ENCODE measurements at places on chromosomes 16 and 17.

DNA sequence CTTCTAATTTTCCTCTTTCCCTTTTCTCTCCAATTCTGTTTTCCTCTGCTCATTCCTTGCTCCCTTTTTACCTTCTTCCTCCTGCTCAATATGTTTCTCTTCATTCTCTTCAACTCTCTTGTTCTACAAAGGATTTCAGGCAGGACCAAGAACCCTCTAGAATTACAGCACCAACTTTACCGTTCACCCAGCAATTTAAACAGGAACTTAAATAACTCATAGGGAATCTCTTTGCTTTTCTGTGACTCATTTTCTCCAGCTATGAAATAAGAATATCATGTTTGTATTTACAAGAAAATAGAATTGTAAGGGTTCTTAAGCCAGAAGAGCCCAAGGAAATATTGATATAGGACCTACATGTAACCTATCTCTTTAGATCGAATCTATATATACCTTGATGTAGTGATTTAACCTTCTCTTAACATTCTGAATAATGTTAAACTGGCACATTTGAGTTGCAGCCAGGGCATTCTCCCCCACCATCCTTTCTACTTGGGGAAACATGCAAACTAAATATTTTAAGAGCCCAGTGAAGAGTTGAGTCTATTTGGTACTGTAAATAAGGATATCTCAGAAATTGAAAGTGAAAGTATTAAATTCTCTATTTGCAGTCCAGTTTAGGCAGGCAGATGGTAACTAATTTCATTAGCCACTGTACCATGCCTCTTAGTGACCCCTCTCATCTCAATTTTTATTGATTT is 137.0 kb downstream of the ANKFN1 start:
- DNase-seq = no peak

DNA sequence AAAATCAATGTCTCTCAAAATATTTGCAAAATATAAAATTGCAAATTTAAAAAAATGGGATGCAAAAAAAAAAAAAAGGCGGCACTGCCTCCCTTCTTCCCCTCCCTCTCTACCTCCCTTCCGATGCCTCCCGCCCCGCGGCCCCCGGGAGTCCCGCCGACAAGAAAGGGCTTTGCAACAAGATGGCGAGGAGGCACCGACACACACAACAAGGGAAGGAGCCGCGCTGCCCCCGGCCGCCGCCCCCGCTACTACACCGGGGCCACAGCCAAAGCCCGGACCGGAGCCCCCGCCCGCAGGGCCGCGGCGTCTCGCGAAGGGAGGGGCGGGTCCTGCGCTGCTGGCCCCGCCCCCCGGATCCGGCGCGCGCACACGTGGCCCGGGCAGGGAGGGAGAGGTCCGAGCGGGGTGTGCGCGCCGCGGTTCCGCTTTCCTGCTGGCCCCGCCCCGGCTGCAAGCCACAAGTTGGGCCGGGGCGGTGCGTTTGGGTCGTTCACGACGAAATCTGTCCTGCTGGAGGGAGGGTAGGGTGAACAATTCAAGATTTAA is at the start of gene MNT:
Gene MNT (minus strand): TSS at position 184 of the 549 bp plus-strand sequence. CDS start 348 bp downstream, outside the sequence.
- peak; percentile 95 for DNase-seq

GRCh38 chr16:57760357-57761160 is 25.0 kb downstream of the KATNB1 start:
- DNase-seq = no peak

DNA sequence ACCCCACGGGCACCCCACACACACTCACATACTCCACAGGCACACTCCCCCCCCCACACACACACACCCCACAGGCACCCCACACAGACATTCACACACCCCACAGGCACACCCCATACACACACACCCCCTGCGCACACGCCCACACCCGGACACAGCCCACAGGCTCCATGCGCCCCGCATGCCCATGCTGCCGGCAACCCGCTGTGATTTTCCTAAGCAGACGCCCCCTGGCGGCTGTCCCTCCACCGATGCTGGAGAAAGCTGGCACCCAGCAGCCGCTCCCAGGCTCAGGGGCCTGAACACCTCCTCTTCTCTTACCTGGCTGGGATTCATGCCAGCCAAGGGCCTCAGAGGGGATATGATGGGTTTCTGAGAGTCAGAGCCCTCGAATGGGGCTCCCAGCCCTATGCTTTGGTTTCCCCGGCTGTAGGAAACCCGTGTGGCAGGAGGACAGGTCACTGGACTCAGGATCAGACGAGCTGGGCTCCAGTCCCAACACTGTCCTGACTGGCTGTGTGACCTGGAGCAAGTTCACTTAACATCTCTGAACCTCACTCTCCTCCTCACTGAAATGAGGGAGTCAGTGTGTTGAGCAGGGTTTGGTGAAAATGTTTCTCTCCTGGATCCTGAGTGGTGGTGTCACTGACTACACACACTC is 19.6 kb upstream of the TNFRSF13B start:
- DNase-seq = peak; percentile 90

DNA sequence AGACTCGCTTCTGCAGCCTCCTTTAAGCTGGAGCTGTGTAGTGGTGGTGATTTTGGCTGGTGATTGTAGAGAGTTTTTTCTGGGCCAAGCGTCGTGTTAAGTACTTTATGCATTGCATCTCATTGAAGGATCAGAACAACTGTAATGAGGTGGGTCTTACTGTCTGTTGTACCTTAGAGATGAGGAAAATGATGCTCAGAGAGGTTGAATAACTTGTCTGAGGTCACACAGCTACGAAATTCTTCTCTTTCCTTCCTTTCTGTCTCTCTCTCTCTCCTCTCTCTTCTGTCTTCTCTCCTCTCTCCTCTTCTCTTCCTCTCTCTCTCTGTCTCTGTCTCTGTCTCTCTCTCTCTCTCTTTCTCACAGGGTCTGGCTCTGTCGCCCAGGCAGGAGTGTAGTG is 82.8 kb downstream of the CNGB1 start:
- no peak for DNase-seq

DNA sequence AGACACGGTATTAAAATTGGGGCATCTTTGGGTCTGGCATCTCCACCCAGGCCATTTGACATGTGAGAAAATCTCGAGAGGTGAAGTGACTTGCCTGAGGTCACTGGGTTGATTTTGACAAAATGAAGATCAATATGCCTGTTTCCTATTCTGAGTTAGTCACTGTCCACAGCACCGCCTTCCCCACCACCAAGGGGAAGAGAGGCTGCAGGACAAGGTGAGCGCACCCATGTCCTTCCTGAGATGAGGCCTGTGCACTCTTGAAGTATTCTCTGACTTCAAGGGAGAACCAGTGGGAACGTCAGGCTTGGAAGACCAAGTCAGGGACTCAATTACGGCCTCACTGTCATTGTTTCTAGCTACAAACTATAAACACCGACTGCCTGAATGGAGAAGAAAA is 49.9 kb upstream of the WSB1 start:
- no peak for DNase-seq

- DNase-seq = peak; percentile 85
Measured at GRCh38 chr16:85202631-85203461, 90.6 kb upstream of the CIBAR2 start.

- no peak for DNase-seq
Measured at GRCh38 chr17:63442549-63443035, 3.5 kb downstream of the CYB561 start.

GRCh38 chr16:1865902-1866690 is 5.9 kb downstream of the MEIOB start:
- no peak for DNase-seq

GRCh38 chr16:13322336-13322735 is 420.9 kb downstream of the SHISA9 start:
- DNase-seq = no peak

GRCh38 chr17:64532409-64532808 is 25.6 kb downstream of the CEP95 start:
- DNase-seq = no peak

GRCh38 chr16:46897471-46897870 is 13.3 kb downstream of the GPT2 start:
- no peak for DNase-seq

DNA sequence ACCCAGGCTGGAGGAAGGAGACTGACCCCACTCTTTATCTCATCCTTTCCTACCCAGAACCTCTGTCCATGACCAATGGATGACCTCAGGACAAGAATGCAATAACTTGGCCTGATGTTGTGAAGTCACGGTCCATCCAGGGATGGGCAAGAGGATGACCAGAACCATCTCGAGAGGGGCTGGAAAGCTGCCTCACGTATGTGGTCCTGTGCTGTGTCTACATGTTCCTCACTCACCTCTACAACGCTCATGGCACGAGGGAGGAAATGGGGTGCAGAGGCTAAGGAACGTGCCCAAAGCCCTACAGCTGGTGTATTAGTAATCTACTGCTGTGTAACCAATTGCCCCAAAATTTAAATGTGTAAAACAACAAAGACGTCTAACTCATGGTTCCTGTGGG is 7.3 kb upstream of the KCTD5 start:
- DNase-seq = no peak

GRCh38 chr17:61427567-61427966 is 24.7 kb upstream of the TBX4 start:
- no peak for DNase-seq

GRCh38 chr17:1379930-1380313 is 20.1 kb downstream of the YWHAE start:
- DNase-seq = no peak

GRCh38 chr17:75970011-75970523 is 8.9 kb downstream of the ACOX1 start:
- DNase-seq = no peak

DNA sequence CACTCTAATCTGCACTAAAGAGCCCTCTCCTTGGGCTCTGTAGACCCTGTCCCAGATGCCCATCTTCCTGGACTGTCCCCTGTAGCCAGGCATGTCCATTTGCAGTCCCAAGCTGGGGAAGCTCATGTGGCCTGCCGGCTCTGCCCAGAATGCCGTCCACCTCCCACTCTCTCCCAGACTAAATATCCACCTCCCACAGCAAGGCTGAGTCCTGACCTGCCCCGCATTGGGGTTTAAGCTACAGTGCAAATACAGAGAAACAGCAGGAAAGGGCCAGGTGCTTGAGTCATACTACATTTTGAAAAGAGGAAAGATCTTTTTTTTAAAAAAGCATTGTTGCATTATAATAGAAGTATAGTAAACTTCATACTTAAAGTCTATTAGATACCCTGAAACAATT is 3.0 kb downstream of the ST6GALNAC2 start:
- DNase-seq = no peak

GRCh38 chr16:78284957-78285434 is 185.5 kb downstream of the WWOX start:
- DNase-seq = no peak

DNA sequence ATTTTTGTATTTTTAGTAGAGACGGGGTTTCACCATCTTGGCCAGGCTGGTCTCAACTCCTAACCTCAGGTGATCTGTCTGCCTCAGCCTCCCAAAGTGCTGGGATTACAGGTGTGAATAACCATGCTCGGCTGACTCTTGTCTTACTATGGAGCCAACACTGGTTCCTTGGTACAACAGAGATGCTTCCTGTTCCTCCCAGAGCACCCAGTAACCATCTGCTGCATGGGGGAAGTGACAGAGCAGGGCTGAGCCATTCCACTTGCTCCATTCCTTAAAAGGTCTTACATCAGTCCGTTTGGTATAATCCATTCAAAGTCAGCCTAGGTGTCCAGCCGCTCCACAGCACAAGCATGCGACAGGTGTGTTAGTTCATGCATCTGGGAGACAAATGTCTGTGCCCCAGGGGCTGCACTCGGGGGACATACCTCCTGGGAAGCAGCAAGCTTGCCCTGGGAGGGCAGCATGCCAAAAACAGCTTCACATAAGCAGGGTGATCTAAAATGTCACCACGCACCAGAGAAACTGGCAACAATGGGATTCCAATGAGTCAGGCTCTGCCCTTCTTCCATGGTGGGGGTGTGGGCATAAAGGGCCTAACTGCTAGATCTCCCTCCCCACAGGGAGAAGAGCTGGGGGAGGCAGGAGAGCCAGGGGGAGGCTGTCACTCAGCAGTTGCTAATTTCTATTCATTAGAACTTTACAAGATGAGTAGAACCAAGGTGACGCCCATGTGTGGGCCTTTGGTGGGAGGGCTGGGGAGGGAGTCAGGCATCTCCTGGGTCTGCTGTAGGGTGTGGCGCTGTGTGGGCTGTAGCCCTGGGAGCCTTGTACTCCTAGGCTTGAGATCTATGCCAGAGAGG is 35.5 kb downstream of the PIPOX start:
- DNase-seq = peak; percentile 53

DNA sequence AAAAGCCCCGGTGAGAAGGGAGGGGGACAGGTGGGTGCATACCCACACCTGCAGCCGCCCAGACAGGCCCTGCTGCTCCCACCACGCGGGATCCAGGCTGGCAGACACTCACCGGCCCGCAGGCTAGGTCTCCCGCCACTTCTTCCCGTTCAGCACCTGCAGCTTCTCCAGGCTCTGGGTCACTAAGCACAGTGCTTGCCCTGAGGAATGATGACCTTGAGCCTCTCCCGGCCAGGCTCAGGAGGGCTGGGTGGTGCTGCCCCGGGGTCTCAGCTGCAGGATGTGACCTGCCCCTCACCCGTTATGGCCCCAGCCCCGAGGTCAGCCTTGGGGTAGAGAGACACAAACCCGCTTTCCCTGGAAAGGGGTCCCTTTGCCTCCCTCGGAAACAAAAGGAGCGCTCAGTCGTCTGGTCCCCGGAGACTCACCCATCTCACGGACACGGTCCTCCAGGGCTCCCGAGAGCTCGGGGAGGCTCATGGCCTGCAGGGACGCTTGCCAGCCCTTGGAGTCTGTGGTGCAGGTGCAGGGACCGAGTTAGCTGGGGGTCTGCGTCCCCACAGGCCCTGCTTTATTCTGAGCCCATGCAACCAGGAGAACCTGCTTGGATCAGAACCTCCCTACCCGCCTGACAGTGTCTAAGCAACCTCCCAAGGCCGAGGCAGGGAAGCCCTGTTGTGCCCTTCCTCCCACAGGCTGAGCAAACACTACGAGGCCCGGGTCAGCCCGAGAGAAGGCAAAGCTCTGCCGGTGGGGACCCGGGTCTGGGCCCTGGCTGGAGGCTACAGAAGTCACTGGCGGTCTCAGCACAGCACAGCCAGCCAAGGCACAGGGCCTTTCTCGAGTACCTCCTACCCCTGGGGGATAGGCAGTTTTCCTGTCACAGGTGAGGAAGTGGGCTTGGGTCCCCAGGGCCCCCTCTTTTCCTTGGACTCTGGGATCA is 3.8 kb downstream of the NUDT16L1 start:
- peak; percentile 21 for DNase-seq

GRCh38 chr17:71938340-71939010 is 182.3 kb upstream of the SOX9 start:
- DNase-seq = no peak

GRCh38 chr17:64653985-64654355 is 8.1 kb downstream of the SMURF2 start:
- no peak for DNase-seq

DNA sequence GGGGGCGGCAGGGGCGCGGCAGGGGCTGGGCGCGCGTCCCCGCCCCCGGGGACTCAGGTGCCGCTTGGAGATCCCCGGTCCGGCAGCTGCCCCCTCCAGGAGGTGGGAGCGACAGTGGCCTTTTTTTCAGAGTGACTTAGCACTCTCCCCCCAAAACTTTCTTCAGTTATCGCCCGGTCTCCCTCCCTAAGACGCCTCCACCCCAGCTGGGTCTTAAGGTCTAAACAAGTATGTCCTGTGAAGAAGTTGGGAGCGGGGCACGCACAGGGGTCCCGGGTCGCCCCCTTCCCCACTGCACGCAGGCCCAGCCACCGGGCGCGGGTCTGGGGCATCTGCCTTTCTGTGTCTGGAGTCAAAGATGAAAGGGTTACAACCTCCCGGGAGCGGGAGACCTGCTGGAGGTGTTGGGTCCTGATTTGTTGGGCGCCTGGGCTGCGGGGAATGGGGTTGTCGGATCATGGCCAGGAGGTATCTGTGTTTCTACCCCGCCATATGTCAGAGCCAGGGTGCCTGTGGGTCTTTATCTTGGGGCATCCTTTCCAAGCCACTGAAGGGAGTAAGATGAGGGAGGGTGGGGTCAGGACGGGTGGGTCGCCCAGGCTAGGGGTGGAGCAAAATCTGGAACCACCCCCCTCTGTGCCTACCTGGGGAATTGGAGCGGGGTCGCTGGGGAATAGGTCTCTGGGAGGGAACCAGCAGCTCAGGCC is 757 bp downstream of the FMNL1 start:
- DNase-seq = no peak

Measured in left cardiac atrium (tissue), 4 donors.